ENCODE measurements at places on chromosomes 1 and 21.
A peak's percentile ranks its signal among the peaks of the same experiment; 100 is the strongest.

DNA sequence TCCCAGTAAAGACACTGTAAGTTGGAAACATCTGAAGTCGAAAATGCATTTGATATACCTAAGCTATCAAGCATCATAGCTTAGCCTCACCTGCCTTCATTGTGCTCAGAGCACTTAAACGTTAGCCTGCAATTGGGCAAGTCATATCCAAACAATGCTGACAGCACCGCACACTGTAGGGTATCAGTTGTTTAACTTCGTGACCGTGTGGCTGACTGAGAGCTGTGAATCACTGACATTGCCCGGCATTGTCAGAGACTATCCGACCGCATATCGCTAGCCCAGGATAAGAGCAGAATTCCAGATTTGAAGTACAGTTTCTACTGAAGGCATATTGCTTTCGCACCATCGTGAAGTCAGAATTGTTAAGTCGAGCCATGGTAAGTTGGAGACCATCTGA, 41.5 kb downstream of the GALNT2 start:
- DNase-seq, result no peak

DNA sequence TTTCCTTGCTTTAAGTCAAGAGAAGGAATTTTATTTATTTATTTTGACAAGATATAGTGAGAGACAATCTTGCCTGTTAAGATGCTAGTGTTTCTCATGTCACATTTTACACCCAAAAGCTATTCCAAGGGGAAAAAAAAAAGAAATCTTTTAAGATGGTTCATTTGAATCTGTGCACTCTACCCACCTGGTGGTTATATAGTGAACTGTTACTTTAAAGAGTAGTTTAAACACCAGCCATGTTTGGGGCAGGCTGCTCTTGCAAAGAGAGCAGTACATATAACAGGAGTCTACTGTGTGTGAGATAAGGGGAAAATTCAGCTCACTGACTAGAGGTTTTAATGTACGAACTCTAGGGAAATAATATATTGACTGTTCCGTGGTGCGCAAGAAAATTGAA, 3.3 kb upstream of the ELAVL4 start:
- no peak for DNase-seq

- no peak for DNase-seq
Measured at GRCh38 chr1:38152351-38153065, 105.9 kb upstream of the POU3F1 start.

DNA sequence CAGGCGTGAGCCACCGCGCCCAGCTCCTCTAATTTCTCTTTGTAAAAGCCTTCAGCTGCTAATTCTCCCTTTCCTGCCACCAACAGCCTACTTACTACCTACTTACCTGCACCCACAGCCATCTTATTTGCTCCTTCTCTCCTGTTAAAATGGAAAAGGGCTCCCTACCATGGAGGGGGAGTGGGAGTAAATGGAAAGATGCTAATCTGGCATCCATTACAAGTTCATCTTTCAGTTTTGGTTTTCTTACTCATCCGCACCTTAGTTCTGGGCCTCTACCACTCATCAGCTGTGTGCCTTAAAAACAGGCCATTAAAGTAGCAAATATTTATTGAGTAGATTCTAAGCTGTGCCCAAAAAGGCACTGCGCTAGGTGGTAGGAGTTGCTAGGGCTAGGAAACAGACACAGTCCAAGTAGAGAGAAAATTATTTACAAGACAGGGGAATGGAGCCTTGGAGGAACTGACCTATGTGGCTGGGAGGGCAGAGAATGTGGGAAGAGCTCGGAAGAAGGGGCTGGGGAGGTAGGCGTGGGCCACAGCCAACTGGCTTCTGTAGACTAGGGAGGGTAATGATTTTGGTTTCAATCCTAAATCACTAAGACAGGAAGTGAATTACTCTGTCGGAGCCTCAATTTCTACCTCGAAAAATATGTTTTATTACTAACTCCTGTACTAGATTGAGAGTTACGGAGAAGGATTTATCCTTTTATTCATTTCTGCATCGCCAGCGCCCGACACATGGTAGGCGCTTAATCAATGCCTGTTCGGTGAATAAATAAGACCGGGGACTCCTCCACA, 685 bp upstream of the DDI2 start:
- DNase-seq, result no peak

GRCh38 chr1:159779403-159779851, 1.3 kb upstream of the DUSP23 start:
- no peak for DNase-seq

GRCh38 chr1:226148121-226148648, 38.4 kb downstream of the ACBD3 start:
- no peak for DNase-seq

DNA sequence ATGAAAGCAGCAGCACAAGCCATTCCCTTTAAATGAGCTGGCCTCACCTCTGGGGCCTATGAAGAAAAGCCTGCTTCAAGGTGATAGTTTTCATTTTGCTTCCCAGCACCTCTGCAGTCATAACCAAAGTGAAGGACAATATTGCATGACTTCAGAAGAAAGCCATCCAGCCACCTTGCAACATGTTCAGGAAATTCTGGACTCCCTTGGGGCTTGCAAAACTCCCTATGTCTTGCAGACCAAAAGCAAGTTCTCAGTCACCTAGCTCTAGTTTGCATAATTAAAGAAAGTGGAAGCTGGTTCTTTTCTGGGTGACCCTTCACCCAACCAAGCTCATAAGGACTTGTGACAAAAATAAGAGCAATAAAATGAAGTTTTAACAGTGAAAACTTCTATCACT, 87.6 kb downstream of the GFI1 start:
- no peak for DNase-seq

- no peak for DNase-seq
Measured at GRCh38 chr1:243354511-243355153, 98.8 kb downstream of the SDCCAG8 start.

GRCh38 chr1:3889936-3890335, 10.1 kb downstream of the C1orf174 start:
- no peak for DNase-seq

GRCh38 chr21:34348890-34349519, 14.8 kb upstream of the KCNE2 start:
- no peak for DNase-seq

GRCh38 chr21:44293551-44294231, 6.2 kb upstream of the PFKL start:
- no peak for DNase-seq

DNA sequence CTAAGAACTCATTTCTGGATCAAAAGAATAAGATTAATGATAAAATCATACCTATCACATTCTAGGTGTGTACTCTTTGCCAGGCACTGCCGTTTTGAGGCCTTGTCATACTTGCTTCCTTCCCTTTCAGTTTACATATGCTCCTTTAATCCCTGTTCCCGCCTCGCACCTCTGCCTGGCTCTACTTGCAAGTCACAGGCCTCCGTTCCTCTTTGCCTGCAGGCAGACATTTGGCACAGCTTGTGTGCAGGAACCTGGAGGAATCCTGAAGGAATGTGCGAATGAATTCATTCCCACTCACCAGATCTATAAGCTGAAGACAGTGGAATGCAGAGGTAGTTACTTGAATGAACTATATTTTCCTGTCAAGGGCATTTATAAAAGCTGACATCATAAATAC, 13.8 kb downstream of the WLS start:
- DNase-seq, result no peak

- DNase-seq, result no peak
Measured at GRCh38 chr1:232625319-232625868, 4.5 kb downstream of the SIPA1L2 start.

DNA sequence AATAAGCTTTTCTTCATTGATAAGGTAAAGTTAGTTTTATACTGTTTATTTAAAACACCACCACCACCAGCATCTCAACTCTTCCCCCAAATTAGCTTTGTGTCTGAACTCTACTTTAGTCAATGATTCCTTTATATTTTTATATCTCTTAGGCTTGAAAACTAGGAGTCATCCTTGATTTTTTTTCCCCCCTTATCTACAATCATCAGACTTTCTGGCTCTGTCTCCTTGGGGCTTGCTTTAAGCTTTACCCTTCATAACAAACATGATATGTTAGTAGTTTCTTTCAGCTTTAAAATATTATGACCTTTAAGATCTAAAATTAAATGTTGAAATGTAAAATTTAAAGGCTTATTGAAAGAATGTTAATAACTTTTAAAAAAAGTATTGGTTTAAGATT, 28.3 kb downstream of the HS2ST1 start:
- DNase-seq, result no peak

DNA sequence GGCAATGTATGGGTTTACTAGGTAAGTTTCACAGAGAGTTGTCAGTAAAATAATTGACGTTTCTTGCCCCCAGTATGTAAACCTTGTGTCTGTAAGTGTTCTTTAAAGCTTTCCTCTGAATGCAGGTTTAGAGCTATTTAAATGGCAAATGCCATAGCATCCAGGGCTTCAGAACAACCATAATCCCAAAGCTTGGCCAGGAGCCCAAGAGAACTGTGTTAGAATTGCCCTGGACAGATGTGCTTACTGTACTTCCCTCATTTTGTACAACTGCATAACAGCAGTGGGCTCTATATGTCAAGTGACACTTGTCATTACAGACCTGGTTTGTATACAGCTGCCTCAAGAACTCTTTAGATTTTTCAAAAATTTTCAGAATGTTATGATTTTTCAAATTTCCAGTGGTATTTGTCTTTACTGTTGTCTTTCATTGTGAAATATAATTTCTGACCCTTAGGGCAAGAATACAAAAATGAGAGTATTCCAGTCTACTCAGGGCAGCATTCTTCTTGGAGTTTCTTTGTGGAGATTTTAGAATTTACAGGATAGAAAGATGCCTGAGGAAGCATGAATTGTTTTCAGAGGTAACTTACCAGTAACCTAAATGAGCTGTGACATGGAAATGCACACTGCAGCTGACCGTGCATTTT, 136.9 kb upstream of the L1TD1 start:
- DNase-seq, result no peak

- no peak for DNase-seq
Measured at GRCh38 chr21:33767236-33767635, 124.9 kb downstream of the ITSN1 start.

DNA sequence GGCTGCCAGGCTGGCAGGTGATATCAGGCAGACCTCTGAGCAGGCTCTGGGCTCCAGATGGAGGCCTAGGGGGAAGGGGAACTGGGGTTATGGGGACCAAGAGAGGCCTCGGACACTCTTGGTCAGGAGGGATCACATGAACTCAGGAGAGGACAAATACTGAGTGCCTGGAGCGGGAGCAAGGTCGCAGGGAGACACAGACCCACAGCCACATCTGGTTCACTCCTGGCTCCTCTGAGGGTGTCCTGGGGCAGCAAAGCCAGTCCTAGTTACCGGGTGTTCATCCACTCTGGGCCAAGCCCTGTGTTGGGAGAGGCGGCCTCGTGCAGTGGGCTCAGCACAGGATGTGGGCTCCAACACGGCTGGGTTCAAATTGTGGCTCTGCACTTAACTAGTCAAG, 239.0 kb downstream of the PTPRU start:
- no peak for DNase-seq

DNA sequence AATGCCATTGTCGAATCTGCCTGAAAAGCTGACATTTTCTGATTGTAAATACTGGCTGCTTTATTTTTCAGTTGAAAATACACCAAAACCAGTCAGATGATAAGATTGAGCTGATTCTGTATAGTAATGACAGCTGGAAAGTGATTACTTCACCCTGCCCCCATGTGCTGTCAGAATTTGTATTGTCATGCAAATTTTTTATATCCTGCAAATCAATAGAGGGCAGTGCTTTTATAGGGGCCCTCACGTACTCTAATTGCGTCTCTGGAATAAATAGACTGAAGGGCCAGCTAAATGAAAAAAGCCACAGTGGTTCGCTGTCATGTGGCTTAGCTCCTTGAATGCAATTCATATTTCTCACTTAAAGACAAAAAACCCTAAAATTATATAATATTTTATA, 208.6 kb downstream of the LHX8 start:
- no peak for DNase-seq

DNA sequence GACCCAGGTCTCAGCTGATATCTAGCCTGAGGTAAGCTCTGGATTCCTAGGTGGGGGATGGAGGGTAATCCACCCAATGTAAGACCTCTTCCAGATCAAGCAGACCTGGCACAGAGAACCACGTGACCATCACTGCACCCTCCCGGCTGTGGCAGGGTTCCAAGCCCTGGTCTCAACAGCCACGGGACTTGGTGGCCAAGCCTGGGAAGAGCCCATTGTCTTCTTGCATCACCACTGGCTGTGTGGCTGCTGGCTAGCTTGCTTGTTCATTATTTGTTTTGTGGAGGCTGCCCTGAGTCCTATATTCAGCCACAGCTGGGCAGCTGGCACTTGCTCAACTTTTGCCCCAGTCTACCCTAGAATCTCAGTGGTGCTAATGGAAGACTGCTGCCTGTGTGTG, 24.1 kb upstream of the NFASC start:
- no peak for DNase-seq

GRCh38 chr1:11295905-11296304, 22.9 kb downstream of the UBIAD1 start:
- no peak for DNase-seq

GRCh38 chr1:85343612-85344255, 67.3 kb upstream of the BCL10 start:
- peak; percentile 75 for DNase-seq

DNA sequence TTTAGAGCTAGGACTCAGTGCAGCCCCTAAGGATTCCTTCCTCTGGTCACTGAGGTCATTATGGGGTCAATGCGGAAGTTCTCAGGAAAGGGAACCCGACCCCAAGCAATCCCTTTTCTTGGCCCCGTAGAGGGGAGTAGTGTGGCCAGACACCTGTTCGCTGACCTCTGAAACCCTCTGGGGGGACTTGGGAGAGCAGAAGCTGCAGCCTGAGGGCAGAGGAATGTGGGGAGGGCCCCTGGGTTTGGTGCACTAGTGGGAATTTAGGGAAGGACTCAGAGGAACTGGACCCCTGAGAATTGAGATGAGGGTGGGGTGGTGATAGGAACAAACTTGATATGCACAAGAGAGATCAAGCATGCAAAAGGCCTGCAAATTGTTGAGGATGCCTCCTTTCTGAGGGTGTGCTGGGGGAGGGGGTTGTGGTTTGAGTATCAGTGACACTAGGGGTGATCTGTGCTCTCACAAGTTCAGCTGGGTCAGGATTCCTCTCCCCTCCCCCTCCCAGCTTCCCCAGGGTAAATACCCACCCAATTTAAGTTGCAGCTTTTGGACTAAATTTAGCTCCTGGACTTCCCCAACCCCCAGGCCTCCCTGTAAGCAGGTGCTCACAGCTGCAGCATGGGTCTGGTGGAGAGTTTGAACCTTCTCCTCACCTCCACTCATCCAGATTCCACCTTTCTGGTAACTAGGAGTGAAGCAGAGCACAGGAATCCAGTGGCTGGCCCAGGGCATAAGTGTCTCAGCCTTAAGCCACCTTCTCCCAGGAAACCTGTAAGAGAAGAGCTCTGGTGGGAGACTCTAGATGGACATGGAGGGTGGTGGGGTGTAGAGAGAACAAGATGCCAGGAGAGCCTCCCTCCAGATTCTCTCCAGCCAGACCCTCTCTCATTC, 13.5 kb downstream of the ADAMTSL4 start:
- DNase-seq, result no peak

Data from AG04449 (cell line).